Stimulated activated CD4-positive, alpha-beta T cell treated with anti-CD3 and anti-CD28 coated beads, Interleukin-4, amount 100 ng/mL, for 48 hours (primary cell): ENCODE measurements at places on chromosomes 6 and 20.

DNA sequence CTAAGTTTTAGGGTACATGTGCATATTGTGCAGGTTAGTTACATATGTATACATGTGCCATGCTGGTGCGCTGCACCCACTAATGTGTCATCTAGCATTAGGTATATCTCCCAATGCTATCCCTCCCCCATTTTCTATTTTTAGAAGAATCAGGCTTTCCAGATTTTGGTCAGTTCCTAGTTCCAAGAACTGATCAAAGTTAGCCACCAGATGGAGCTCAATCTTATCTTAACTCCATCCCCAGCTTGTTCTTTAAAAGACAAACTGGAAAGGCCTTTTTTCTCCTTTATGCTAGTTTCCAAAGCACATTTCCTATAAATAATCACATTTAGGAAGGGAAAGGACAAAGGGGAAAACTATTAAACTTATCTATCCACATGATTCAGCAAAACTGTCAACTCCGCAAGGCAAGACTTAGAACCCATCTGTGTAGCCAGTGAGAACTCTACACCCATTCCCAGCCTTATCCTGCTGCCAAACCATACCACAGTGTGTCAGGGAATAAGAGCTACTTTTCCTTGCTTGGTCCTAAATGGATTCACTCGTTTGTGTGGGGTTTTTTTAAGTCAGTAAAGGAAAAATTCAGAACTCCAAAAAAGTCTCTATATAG, 22.8 kb upstream of the KHDC1 start:
- no peak for DNase-seq

DNA sequence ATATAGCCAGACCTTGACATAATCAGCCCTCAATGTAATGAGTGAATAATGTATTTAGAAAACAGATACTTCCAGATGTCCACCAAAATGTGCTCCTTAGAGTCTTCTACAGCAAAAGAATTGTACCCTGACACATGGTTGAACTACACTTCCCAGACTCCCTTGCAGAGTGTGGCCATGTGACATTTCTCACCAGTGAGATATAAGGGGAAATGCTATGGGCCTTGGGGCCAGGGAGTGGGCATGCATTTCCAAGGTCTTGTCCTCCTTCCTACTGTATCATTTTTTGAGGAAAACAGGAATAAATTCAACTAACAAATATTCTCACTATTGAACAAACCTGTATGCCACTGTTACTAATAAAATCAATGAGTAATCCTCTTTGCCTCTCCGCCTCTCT, 211.4 kb upstream of the SMLR1 start:
- DNase-seq: no peak

DNA sequence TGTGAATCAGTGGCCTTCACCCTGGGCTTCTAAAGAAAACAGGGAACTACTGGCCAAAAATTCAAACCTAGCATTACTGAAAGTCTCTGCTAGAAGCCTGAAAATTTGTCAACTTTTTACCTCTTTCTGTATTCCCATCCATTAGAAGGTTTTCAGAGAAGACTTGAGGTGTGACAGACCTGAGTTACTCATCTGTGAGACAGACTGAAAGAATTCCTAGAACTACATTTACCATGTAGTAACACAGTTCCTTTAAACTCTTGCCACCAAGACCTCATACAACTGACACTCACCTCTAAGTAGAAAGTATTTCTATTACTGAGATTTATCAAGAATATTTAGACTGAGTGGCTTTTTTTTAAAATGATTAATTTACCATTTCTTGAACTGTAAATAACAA, 4.5 kb downstream of the DPM1 start:
- no peak for DNase-seq

DNA sequence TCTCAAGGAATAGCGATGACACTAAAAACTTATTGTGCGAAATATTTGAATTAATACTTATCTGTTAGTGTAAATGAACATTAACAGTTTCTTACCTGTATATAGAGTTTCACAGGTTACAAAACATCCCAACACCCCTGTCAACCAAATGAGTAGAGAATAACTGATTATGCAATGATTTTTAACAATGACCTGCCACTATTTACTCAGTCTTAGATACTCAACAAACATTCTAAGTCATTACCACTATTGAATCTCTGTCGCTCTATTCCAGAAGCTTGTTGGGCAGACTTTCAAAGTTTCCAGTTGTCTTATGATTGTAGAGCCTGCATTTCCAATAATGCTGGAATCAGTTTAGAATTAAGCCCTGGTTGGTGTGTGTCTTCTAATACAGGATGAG, 85.5 kb downstream of the RNF182 start:
- no peak for DNase-seq
